Stimulated activated CD8-positive, alpha-beta memory T cell treated with anti-CD3 and anti-CD28 coated beads, Interleukin-4, amount 100 ng/mL, for 1 hour (primary cell): ENCODE measurements at places on chromosomes 5 and 9.

DNA sequence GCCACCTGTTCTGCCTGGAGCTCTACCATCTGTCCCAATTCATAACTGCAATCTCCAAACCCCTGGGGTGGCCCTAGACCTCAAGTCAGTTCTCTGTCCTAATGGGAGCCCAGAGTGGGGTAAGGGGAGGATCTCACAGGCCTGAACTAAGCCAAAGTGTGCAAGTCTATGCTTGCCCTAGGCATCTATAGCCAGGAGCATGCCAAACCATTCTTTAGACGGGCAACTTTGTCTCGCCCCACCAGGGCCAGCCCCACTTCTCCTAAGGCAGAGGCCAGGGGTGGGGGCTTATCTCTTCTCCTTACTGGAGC is 3.3 kb downstream of the ACSL6 start:
- DNase-seq = no peak

GRCh38 chr5:33850100-33850594 is 41.6 kb downstream of the ADAMTS12 start:
- peak; percentile 3 for DNase-seq

DNA sequence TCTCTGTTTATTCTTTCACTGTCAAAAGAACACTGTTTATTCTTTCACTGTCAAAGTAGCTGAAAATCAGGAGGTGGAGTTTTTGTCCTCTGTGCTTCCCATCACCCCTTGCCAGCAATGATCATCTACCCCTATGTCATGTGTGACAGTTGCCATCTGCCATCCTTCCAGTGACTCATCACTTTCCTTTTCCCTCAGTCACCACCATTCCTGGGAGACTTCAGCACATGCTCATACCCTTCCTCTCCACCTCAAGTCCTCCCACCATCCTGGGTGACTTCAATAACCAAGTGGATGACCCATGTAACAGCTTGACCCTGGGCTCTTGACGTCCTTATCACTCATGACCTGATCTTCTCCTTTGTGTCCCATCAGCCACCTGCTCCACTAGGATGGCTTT is 43.3 kb upstream of the RASEF start:
- DNase-seq = no peak

- DNase-seq = no peak
These were observed 42.2 kb downstream of the C9orf153 start for GRCh38 chr9:86217076-86217755.

DNA sequence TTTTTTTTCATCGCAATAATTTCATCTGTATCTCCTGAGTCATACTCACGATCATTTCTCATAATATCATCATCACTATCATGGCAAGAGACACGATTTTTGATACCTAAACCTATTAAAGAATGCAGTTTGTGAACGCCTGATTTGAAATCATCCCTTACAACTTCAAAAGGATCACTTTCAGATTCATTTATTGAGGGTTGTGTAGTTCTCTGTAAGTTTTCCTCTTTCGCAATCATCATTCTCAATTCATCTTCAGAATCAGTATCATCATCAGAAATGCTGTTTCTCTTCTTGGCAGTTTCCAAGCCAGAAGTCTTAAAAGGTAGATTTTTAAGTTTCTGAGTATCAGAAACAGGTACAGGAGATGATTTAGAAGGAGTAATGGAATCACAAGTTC is 9.7 kb downstream of the NOL8 start:
- no peak for DNase-seq

GRCh38 chr9:38160613-38161215 is 91.7 kb upstream of the SHB start:
- peak; percentile 26 for DNase-seq

DNA sequence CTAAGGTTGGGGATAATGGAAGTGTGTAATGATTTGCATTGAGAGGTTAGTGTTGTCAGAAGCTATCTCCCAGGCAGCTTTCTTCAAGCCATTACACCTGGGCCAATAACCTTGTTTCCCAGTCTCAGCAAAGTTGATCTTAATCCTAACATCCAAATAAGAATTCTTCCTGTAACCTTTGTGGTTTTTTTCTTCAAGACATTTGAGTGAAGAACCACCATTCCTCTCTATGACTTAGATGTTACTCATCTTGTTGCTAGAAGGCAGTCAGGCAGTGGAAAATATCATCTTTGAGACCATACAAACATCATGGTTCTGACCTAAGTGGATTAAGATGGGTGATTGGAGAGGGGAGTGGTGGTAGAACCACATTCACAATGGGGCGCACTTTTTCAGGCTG is 103.5 kb downstream of the NDUFAF2 start:
- DNase-seq = no peak

DNA sequence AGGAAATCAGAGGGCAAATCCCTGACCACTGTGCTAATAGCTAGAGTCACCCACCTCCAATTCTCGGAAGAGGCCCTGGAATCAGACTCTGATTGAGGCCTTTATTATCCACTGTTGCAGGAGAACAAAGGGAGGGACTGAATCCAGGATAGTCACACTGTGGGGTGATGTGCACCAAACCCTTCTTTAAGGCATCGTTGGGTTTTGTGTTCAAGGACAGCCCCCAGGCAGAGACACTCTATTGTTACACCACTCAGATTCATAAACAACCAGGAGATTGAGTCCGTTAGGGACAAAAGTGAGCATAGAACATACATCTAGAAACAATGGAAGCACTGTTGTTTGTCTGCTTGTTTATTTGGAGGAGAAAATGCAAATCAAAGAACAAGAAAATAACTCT is 124.6 kb upstream of the TBCA start:
- no peak for DNase-seq

GRCh38 chr5:89350684-89351083 is 467.7 kb upstream of the MEF2C start:
- DNase-seq = no peak

- DNase-seq = no peak
These were observed 21.8 kb upstream of the NKX2-5 start for GRCh38 chr5:173256800-173257199.

GRCh38 chr5:73591102-73591695 is 25.7 kb downstream of the UTP15 start:
- no peak for DNase-seq

DNA sequence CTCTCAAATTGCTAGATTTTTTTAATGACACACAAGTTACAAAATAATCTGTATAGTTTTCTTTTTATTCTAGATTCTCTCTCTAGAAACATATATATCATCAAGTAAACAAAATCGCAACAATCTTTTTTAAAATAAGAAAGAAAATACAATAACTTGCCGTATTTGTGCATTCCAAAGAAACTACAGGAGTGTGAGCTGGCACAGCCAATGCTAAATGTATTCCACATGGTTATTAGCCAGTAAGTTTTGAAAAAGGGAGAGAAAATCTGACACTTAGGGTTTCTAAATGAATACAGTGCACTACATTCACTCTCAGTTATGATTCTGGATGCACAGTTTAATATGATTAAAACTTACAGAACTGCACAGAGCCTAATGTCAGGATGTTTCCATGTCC is 117.9 kb downstream of the BNC2 start:
- DNase-seq = no peak

DNA sequence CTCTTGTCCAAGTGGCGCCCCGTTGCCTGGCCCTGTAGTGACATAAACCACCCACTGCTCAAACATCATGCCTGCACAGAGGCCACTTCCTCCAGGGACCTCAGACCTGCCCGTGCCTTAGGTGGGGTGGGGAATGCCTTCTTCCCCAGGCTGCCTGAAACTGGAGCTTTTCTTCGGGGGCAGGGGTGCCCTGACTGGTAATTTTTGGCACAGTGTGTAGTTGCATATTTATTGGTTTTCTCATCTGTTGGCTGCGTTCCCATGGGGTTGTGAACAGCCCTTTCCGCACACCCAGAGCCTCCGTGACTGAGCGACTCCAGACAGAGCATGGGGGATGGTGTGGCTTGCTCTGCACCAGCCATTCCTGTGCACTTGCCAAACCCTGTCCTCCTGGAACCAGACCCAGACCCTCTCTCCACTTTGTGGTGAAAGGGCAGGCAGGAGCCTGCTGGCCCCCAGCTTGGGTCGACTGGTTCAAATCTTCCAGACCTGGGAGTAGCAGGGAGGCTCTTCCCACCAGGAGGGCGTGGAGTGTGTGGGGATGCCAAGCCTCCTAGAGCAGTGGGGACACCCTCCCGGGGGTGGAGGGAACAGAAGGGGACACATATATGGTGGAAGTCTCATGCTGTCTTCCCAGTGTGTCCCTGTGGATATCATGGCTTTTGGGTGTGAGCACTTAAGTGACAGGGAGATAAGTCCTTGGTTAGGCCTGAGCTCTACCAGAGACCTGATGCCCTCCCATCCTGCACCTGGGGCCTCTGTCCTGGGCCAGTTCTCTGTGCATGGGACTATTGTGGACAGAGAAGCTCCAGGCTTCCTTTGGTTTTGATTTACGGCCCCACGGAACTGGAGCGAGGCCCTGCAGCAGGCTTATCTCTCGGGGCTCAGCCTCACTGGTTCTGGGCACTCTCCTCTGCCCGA is 39.6 kb downstream of the WNK2 start:
- no peak for DNase-seq
